ENCODE measurements at places on chromosomes 16 and 17. TPM values are rescaled to one million over a fixed set of nuclear protein-coding genes. Genes with fewer than 3 reads are reported as not detected.
A peak's percentile ranks its signal among the peaks of the same experiment; 100 is the strongest.

GRCh38 chr16:88730632-88731607, 24.6 kb downstream of the CTU2 start:
- no peak for DNase-seq

- DNase-seq = no peak
Observed at GRCh38 chr17:1422885-1423284, 22.9 kb upstream of the YWHAE start.

GRCh38 chr17:59754552-59754951, 47.1 kb downstream of the VMP1 start:
- DNase-seq = peak; percentile 46

GRCh38 chr17:57612202-57613071, 132.7 kb downstream of the CCDC182 start:
- peak; percentile 53 for DNase-seq

DNA sequence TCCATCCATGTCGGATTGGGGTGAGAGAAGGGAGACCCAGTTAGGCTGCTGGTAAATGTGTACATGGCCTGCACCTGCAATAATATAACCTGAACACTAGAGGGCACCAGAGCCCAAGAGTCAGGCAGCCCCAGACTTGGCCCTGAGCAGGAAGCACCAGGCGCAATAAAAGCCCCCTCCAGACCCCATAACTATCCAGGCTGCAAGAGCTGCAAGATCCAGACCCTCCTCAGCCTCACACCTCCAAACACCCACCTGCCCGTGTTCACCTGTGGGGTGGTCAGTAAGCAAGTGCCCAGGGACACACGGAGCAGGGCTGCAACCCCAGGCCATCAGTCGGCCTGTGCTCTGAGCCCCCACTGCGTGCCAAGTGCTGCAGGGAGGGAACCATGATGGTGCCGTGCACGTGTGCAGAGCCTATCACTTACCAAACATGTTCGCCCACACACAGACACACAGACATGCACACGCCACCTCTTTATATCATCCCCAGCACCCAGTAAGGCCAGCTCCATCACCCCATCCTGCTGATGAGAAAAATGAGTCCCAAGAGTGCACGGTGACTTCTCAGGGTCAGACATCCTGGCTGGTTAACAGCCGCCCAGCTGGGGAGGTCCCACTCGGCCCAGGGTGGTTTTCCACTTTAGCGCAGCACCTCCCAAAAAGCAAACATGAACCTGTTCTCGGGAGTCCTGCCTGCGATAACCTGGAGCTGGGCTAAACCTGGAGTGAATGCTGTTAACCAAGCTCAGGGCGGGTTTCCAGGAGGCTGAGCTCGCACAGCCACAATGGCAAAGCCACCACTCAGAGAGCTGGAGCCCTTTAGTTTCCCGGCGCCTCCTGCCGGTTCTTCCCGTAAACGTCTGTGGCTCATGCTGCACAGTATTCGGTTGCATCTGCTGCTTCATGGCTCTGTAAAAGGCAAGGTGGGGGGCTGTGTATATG, 439.8 kb downstream of the SOX9 start:
- DNase-seq = peak; percentile 81

DNA sequence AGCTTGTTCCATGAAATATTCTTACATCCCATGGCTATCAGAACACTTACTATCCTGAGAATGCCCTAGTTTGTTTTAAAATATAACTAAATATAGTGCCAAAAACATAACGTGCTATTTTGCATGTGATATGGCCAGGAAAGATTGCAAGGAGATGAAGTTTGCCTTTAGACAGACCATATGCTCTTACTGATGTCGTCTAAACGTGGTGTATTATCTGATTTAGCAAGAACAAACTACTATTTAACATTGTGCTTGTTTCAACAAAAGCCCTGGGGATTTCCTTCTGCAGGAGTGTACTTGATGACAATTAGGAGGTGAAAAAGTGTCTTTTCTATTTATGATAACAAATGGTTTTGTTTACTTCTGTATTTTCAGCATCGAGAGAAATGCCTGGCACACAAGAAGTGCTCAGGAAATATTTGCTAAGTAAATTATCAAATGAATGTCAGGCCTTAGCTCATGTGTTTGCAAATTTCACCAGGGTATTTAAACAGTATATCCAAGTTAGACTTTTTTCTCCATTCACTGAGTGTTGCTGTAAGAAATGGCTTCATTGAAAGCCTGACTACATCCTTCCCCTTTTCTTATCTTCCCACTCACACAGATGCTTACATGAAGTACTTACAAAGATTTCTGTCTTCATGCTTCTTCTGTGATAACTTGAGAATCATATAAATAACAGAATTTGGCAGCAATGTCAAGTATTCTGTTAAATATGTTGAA, 1033.6 kb downstream of the CDH8 start:
- DNase-seq = no peak

DNA sequence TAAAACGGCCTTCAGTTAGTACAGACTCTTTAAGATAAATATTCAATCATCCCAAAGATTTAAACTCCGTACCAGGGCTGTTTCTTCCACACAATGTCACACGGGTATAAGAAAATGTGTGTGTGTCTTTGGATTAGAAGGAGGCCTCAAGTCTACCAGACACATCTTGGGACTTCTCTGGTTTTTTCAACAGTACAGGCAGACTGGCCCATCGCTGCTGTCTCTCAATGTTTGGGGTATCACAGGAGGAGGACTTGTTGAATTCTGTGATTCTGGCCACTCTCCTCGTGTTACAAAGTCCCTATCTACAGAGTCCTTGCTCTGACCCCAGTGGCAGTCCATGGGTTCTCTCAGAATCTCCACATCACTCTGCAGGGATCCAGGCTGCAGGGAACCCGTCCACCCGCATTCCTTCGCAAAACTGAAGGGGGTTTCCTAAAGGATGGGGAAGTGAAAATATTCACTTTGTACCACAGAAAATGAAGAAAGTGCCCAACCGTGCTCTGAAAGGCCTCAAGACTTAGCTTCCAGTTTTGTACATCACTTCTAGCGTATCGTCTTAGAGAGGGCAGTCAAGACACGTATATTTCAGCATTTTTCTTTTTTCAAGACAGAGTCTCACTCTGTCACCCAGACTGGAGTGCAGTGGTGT, 373.2 kb downstream of the NPIPA8 start:
- no peak for DNase-seq

DNA sequence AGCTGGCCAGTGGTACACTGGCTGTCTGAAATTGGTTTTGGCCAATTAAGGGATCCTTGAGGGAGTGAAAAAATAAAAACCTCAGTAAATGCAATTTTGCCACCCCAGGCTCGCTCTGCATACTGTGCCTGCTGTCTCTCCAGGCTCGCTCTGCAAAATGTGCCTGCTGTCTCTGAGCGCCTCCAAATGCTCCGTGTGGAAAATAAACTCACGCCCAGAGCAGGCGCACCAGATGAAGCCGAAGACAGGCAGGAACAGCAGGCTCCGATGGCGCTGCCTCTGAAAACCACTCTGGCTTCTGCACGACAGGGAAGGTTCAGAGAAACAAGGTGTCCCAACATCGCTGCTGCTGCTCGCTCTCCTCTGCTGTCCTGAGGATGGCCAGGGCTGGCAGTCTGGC, 29.1 kb downstream of the SNN start:
- no peak for DNase-seq

DNA sequence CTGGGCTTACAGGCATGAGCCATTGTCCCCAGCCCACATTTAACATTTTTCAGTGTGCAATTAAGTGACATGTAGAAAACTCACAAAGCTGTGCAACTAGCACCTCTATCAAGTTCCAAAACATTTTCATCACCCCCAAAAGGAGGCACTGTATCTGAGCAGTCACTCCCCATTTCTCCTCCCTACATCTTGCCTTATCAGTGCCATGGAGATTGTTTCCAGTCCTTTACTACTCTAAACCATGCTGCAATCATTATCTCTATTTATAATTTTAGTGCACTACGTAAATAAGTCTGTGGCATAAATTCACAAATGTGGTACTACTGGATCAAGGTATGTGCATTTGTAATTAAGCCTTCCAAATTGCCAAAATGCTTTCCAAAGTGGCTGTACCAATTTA, 7.6 kb downstream of the MRPS23 start:
- DNase-seq = no peak

- peak; percentile 22 for DNase-seq
Observed at GRCh38 chr17:41737680-41738023, 3.2 kb upstream of the HAP1 start.

- no peak for DNase-seq
Observed at GRCh38 chr17:66514227-66514806, 211.9 kb downstream of the PRKCA start.

- no peak for DNase-seq
Observed at GRCh38 chr17:64611369-64611768, 50.7 kb downstream of the SMURF2 start.

DNA sequence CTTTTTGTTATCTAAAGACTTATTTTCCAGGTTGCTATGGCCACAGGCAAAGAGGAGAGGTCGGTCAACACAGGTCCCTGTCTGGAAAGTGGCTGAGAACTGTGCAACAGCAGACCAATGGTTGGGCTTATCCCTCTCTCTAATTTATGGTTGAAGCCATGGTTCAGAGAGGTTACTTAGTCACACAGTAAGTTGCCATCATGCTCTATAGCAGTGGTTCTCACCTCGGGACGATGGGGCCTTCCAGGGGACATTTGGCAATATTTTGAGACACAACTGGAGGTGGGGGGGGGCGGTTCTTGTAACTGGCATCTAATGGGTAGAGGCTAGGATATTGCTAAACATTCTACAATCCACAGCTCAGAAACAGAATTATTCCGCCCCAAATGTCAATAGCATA, 842 bp upstream of the LDAF1 start:
- DNase-seq = no peak

- DNase-seq = no peak
Observed at GRCh38 chr16:75322740-75323139, 71.3 kb upstream of the BCAR1 start.

- DNase-seq = no peak
Observed at GRCh38 chr16:65375651-65376050, 253.8 kb upstream of the CDH11 start.

GRCh38 chr17:179066-179432, 2.4 kb downstream of the DOC2B start:
- DNase-seq = no peak

KRT27 gene
- not detected for total RNA-seq

UTS2R gene
- 0.22 TPM for total RNA-seq

NT5C3B gene
- total RNA-seq = 80.6 TPM

ICAM2 gene
- total RNA-seq = 65.4 TPM

MFSD6L gene
- total RNA-seq = not detected

TEX19 gene
- total RNA-seq = 1.4 TPM

KRTAP4-16 gene
- total RNA-seq = not detected
